Stimulated activated CD4-positive, alpha-beta T cell treated with anti-CD3 and anti-CD28 coated beads, TNF-alpha, amount 100 ng/mL, for 24 hours (primary cell): ENCODE measurements at places on chromosomes 4 and X.

DNA sequence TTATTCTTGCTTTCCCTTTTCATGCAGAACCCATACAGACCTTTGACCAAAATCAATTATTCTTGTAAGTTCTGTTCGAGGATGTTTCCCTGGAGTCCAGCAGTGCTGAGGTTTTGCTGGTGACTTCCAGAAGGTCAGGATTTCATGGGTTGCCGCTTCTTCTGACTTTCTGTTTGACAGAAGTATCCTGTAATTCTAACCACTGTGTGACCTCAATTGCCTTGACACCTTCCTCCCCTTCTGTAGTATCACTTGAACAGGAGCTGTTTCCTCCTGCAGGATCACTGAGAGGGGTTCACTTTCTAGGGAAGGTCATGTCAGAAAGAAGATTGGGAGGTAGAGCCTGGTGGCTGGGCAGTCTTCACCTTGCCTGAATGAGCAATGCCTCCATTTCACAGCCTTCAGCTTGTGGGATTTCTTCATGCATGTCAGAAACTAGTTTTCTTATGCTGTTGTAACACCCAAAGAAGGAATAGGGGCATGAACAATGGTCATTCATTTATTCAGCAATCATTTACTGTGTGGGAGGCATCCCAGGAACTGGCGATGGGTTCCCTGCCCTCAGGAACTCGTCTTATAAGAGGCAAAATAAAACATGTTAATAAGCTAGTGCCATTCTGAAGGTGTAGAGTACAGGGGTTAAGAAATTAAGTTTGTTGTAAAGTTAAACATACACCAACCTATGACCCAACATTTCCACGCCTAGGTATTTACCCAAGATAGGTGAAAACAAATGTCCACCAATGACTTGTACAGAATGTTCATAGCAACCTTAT is 205.9 kb downstream of the SOWAHB start:
- DNase-seq, result no peak

- DNase-seq, result no peak
These were observed 66.6 kb upstream of the FHL1 start for GRCh38 chrX:136080766-136081165.

- DNase-seq, result no peak
These were observed 17.2 kb upstream of the TMPRSS11A start for GRCh38 chr4:67980512-67980911.

DNA sequence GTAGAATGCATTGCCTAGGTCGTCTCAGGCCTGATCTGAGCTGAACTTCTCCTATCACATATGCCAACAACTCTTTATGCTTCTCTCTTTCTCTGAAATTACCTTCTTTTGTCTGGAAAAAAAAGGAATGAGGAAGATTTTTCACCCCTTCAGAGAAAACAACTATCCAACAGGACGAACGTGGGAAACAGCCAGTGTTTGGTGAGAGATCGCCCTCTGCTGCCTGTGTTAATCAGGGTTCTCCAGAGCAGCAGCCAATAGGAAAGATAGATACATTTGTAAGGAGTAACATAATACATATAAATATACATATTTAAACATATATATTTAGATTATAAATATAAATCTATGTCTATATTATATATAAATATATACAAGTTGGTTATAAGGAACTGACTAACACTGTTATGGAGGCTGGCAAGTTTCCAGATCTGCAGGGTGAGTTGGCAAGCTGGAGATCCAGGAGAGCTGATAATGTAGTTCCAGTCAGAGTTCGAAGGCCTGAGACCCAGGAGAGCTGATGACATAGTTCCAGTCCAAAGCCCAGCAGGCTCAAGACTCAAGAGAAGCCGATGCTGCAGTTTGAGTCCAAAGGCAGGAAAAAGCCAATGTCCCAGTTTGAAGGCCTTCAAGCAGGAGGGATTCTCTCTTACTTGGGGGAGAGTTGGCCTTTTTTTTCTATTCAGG is 13.3 kb downstream of the CETN2 start:
- no peak for DNase-seq

DNA sequence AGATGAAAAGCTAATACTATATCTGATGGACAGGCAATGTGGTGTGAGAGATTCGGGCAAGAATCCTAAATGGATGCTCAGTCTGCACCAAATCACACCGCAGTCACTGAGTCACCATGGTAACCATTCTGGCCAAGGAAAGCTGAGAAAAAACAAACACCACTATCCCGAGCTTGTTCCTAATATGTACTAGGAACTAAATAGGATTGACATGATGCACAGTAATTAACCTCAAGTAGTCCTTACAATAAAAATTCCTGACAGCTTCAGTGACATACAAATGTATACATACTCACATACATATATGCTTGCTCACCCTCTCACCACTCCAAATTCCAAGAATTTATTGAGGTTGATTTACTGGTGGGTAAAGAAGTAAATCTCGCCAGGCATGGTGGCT is 1.1 kb upstream of the RAB40A start:
- no peak for DNase-seq

GRCh38 chr4:11436084-11436483 is 7.4 kb upstream of the HS3ST1 start:
- no peak for DNase-seq

DNA sequence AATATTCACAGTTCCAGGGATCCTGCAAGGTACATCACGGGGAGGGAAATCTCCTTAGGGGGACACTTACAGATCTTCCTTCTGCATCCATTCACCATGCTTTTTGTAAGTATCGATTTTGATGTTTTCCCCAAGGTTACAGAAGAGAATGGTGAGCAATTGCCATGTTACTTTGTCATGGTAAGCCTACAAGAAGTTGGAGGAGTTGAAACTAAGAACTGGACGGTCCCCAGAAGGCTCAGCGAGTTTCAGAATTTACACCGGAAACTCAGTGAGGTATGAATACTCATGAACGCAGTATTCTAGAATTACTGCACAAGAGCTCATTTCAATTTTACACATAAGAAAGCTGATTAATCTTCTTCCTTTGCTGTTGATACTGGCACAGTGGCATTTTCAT is 53.9 kb downstream of the LRP2BP start:
- no peak for DNase-seq

GRCh38 chr4:174204164-174204831 is 79.2 kb downstream of the FBXO8 start:
- DNase-seq, result no peak

- DNase-seq, result no peak
These were observed 48.6 kb downstream of the LRP2BP start for GRCh38 chr4:185346975-185347601.

DNA sequence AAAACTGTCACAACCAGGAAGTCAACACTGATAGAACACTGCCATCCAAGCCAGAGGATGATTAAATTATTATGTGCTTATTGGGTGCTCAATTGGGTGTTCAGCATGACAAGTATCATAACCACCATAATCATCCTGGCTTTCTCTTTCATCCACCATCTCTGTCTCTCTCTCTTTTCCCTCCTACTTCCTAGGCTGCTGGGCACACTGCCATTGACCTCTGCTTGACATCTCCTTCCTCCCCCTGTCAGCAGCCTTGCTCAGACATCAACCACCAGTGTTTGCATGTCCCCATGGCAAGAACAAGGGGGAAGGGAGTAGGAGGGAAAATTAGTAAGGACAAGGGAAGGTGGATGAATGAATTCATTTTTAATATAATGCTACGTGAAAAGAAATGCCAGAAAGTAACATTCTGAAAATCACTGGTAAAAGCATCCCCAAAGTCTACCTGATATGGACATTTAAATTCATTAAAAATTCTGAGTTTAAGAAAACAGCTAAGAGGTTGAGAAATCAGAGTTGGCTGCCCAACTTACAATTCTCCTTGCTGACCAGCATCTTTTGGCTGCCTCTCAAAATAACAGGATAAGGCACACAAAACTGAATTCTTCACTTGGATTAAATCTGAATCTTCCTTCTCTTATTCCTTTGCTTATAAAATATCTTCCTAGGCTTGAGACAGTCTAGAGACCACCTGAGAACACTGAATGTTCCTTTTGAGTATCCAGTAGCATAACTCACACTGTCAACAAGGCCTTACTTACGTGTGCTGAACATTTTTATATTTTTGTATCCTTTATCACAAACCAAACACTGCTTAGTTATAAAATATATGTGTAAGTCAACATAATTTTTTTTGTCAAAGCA is 48.5 kb downstream of the SNCA start:
- no peak for DNase-seq

GRCh38 chrX:122168241-122168640 is 1015.8 kb upstream of the GRIA3 start:
- no peak for DNase-seq

DNA sequence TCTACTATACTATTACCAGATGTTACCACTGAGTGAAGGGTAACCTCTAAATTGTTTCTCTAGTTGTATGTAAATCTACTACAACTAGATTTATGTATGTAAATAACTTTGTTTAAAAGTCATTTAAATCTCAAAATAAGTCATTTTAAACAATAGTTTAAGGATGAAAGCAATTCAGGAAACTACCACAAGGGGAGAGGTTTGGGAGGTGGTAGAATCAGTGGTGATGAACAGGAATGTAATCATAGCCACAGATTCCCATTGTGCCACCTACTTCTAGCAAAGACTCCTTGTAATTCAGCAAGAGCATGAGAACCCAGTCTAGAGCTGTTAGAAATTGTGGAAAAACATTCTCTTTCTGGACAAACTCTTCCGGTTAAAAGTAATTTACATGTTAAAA is 234.6 kb downstream of the SLC7A11 start:
- no peak for DNase-seq

GRCh38 chrX:36436361-36436760 is 516.8 kb downstream of the CFAP47 start:
- no peak for DNase-seq

GRCh38 chr4:6687947-6688878 is 5.5 kb upstream of the S100P start:
- DNase-seq, result no peak

- DNase-seq, result no peak
These were observed 802.0 kb downstream of the RPA4 start for GRCh38 chrX:97685753-97686152.

DNA sequence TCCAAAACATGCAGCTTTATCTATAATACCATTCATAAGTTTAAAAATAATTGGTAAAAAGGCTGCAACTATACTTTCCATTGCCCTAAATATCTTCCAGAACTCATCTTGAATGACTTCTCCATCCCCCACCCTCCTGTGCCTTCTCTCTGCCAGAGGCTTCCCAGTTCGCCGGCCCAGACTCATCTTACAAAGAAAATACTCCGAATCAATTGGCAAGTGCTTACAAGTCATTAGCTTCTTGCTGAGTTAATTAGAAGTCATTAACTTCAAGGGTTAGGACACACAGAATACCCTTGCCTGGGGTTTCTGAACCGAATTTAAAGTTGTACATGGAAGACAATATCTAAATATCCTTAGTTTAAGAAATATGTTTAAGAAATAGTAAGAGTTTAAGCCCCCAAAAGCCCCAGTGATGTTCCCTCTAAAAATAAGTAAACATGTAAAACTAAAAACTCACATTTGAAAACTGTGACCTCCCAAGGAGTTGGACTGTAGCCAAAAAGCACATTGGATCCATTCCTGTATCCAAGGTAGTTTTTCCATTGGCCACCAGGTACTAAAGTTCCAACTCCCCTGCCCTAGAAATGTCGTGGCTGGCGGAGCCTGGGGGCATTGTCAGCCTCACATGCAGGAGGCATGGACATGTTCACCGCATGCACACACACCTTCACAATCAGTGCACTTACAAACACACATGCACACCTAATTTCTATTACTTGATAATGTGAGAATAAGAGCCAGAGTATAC is 535.2 kb upstream of the FAT1 start:
- no peak for DNase-seq

DNA sequence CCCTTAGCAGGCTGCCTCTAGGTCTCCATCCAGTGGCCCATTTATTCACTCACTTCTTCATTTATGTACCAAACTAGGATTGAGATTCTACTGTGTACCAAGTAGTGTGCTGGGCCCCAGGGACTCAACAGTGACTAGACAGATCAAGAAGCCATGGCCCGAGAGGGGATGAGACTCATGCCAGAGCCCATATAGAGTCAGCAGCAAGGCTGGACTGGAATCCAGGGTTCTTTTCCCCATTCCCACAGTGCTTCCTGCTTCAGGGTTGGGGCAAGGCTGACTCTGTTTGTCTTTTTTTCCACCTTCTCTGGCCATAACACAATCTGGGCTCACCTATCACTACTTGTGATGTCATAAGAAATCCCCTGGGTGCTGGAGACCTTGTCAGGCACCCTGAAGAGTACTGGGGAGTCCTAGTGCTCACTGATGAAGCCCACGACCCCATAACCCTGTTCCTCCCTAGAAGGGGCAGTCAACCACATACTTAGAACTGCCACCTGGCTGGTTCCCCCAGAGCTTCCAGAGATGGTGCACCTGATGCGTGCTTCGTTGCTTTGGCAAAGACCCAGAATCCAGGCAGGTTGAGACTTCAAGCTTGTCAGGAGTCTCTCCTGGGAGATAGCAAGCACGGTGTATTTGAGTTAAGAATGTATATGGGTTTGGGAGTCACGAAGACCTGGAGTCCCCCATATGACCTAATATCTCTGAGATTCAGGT is 6.2 kb downstream of the RTL5 start:
- DNase-seq, result no peak

DNA sequence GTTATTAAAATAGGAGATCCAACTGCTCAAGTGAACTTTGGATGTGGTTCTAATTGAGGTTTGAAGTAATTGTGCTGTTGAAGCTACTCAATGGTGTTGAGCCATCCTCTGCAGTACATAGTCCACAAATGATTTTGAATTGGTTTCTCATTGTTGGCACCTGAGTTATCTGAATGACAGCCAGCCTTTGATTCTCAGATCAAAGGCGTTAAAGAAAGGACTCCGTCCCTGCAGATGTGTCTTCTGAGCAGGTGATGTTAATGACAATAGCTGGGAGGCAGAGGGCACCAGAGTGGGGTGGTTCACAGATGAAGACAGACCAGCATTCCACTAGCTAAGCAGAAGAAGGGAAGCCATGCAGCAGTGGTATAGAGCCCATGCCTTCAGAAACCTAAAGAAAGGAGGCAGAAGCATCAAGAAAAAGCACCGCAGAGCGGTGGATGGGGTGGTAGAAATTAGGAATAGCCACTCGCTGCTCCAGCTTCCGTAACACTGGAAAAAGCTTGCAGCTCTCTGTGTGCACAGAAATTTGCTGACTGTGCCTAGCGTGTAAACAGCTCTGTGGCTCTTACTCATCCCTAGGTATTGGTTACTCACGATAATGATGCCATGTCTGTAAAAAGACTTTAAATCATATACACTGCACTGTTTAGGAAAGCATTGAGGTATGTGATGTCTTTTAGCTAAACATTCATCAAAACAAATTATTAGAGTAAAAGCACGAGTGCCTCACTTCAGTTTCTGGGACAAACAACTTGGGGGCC is 79.2 kb upstream of the CLCN4 start:
- DNase-seq, result no peak

- no peak for DNase-seq
These were observed 110.6 kb upstream of the PNPLA4 start for GRCh38 chrX:8037593-8038348.
